ENCODE measurements at places on chromosomes 6 and 20.

- DNase-seq: no peak
These were observed 154.1 kb upstream of the MYLIP start for GRCh38 chr6:15974817-15975216.

- DNase-seq: peak; percentile 56
These were observed 85.3 kb downstream of the TRMT6 start for GRCh38 chr20:5864873-5865587.

DNA sequence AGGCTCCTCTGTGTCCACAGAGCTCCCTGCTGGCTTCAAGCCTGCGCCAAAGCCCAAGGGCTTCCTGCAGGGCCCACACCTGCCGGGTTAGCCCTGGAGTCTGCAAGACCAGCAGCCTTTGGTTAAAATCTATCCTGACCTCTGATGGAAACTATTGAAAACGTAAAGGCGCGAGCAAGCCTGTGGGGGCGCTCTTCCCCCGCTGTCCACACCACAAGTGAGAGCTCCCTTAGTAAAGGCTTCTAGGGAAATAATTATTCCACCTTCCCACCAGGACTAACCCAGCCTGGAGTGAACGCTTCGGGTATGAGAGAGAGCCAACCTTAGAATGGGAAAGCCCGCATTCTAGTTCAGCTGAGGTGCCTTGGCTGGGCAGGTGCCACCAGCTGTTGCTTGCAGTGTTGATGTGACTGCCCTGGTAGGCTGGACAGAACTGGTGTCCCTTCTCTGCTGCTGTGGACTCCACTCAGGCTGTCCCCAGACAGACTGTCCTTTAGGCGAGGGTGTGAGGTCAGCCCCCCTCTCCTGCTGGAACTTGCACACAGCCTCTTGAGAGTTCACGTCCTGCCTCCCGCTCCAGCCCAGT is 68.7 kb downstream of the SYTL3 start:
- no peak for DNase-seq

GRCh38 chr6:15504581-15505350 is 158.1 kb downstream of the DTNBP1 start:
- peak; percentile 97 for DNase-seq

- DNase-seq: peak; percentile 87
These were observed 57.2 kb upstream of the ARID1B start for GRCh38 chr6:156719720-156720563.

- DNase-seq: no peak
These were observed 45.0 kb upstream of the TRIM26 start for GRCh38 chr6:30258204-30258603.

DNA sequence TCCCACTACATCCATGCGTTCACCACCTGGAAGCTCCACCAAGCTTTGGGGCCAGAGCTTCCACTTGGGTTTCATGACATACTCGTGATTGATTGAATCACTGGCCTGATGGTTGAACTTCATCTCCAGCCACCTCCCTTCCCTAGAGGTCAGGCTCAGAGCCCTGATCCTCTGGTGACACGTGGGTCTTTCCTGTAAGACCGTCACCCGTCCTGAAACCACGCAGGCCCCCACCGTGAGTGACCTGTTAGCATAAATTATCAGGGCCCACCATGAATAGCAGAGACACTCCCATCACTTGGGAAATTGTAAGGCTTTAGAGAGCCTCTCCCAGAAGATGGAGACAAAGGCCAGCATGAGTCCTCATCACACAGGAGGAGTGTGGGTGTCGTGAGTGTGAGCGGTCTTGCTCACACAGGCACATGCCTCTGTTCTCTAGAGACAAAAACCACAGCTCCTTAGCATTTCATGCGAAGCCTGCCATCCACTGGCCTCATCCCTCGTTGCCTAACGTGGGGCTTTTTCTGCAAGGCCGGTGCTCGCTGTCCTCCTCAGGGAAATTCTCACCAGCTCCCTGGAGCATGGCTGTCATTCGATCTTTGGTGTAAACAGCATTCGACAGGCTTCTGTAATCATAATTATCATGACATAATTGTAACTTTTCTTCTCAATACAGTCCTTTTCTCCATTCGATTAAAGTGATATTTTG is 65.1 kb upstream of the DUSP22 start:
- peak; percentile 34 for DNase-seq

DNA sequence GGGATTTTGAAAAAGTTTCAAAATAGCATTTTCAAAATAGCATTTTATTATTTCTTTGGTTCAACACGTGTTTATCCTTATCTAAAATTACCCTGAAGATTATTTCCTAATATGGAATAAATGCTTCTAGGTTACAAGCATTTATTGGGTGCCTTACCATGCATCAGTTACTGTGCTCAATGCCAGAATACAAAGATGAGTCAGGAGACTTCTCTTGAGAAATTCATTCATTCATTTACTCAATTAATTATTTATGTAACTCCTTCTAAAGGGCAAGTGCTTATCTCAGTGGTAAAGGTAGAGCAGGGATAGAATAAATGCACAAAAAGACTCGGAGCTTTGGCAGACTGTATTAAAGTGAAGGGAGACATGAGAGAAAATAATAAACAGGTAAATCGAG is 150.1 kb upstream of the PDE7B start:
- no peak for DNase-seq

- peak; percentile 48 for DNase-seq
These were observed 40.1 kb upstream of the DYNLRB1 start for GRCh38 chr20:34475979-34476736.

DNA sequence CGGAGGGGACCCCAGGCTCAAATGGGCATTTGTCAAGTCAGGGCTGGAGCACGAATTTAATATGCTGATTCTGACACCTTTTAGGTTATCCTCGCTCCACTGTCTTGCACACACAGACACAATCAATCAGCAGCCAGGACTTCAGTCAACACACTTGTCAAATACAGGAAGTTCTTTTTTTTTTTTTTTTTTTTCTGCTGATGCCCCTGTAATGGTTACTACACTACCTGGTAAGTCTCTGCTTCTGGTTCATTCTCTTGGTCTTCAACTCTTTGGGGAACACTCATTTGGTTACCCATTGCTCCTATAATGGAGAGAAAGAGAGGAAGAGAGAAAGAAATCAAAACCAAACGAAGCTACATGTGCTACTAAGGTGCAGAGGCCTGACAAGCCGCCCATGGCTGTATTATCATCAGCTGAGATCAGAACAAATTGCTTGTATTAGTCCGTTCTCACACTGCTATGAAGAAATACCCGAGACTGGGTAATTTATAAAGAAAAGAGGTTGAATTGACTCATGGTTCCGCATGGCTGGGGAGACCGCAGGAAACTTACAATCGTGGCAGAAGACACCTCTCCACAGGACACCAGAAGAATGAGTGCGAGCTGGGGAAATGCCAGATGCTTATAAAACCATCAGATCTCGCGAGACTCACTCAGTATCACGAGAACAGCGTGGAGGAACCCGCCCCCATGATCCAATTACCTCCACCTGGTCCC is 11.8 kb downstream of the BCAS1 start:
- DNase-seq: no peak

- no peak for DNase-seq
These were observed 250.0 kb downstream of the LRFN2 start for GRCh38 chr6:40336940-40337760.

DNA sequence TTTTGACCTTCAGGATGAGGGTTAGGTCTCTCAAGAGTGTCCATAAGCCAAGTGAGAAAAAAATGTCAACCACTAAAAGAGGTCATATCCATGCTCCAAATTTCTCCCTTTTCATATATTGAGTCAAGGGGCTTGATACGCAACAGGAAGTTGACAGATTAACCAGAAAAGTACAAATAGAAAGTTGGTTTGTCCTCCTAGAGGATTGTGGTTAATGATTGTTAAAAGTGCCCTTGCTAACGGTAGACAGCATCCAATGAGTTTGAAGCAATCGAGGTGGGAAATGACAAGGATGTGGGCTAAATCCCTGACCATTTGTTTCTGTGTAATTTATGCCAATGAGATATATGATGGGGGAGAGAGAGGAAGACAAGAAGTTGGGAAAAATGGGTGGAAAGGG is 18.1 kb upstream of the HBS1L start:
- DNase-seq: no peak

DNA sequence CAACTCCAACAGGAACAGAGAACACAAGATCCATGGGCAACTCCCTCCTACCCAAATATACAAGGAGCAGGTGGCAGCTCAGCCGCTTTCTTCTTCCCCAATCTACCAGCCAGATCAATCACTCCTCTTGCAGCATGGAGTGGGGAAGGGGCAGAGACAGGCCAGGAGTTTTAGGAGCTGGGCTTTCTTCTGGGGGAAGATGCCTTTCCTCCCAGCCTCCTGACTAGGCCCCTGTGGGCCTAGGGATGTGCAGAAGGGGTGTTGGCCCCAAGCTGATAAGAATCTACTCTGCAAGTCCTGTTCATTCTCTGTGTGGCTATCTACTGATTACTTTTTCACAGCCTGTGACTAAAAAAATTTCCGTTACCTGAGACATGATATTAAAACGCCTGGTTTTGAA is 189.0 kb downstream of the BCAS1 start:
- DNase-seq: no peak

DNA sequence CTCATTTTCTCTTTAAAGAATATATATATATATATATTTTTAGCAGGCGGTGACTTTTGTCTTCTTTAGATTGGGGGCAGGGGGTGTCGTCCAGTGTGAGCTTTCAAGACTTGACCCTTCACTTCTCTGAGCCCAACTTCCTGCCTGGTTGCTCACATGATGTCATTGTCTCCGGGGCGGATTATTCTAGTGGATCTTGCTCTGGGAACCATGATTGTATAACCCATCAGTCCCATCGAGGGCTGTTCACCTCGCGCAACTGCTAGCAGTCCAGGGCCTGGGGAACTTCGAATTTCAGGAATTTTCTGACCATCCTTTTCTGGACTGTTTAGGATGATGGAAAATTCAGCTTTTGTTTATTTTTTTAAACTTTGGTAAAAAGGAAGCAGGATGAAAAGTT is 1.0 kb downstream of the IGF2R start:
- DNase-seq: peak; percentile 76

DNA sequence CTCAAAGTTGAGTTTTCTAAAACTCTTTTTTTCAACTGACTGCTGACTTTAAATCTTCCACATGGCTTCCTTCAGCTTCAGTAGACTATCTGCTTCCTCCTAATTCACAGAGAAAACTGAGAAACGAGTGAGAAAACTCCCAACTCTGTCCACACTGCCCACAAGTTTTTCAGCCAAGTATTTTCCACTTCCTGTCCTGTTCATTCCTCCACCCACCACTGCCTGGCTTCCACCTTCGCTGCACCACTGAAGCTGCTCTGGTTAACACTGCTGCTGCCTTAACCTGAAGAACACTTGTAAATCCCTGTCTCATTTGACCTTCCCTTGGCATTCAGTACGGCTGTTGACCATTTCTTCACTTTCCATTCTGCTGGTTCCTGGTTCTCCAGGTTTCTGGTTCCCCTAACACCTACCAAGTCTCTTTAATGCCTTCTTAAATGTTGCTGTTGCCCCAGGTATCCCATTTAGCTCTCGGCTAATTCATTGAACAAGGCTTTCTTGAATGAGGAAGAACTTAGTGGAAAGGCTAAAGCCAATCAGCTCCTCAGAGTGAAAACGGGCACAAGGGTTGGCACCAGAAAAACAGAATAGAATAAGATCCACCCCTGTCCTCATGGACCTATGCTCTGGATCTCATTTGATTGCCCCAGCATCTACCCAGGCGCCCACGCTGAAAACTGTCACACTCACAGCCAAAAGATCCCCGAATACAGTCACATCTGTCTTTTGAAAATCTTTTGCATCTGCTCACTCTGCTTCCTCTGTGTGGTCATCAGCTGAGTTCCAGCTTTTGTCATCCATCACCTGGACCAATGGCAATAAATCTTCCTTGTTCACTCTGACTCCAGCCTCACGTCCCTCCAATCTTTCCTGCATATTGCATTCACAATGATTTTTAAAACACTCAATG is 104.4 kb upstream of the TAB2 start:
- no peak for DNase-seq

- DNase-seq: peak; percentile 92
These were observed 54.4 kb downstream of the DTNBP1 start for GRCh38 chr6:15608396-15608795.

DNA sequence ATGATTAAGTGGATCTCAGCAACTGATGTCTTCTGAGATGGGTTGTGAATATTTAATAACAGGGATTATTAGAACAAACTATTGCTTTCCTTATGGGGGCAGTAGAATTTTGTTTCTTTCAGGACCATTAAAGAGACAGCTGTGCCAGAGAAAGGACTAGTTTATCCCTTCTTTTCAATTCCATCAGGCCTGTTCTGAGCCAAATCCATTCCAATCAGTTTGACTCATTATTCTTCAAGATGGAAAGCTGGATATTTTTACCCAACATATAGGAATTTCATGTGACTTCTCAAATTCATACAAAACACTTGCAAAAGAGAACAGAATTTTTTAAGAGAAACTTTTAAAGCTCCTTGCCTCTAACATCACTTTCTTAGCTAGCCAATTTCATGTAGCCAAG is 722.0 kb upstream of the FLRT3 start:
- DNase-seq: peak; percentile 7

GRCh38 chr6:139373154-139373927 is 1.1 kb downstream of the CITED2 start:
- DNase-seq: peak; percentile 58

DNA sequence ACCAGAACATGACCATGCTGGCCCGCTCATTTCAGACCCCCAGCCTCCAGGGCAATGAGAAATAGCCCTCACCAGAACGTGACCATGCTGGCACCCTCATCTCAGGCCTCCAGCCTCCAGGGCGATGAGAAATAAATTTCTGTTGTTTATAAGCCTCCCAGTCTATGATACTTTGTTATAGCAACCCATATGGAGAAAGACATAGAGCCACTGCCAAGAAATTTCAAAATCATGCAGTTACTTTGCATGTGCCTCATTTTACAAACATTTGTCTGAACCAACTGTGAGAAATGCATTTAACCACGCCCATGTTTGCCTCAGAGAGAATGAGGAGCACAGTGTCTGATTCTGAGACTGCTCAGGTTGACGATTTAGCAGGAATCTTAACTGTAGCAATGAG is 15.5 kb downstream of the CYP39A1 start:
- DNase-seq: peak; percentile 1

DNA sequence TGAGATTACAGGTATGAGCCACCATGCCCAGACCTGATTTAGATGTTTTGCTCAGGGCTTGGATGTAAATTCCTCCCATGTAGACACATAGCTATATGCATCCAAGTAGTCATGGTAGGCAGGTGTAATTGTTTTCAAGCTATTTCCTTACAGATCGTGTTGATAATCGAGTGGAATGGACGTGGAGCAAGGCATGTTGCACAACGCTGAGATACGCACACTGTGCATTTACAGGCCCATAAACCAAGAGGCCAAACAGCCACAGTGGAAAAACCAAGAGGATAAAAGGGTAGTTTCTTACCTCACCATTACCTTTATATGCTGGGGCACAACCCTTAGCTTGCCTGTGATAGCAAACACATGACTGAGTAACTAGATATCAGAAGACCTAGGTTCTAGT is 51.0 kb upstream of the ADGRF1 start:
- no peak for DNase-seq

GRCh38 chr6:131949620-131949908 is 1.6 kb downstream of the CCN2 start:
- DNase-seq: peak; percentile 78

GRCh38 chr20:50094522-50094921 is 18.4 kb downstream of the UBE2V1 start:
- DNase-seq: no peak

GRCh38 chr6:1409774-1410465 is 20.5 kb downstream of the FOXF2 start:
- DNase-seq: no peak

Data from fibroblast of skin of back (primary cell).